NCI-H1694 treated with DMSO at 0.1 percent for 48 hours (cell line): ENCODE measurements at places on chromosomes 2 and 18.

GRCh38 chr2:37324536-37324785 lies 172 bp downstream of the PRKD3 start:
- no peak for DNase-seq

GRCh38 chr18:63376538-63376937 lies 9.5 kb upstream of the KDSR start:
- no peak for DNase-seq

DNA sequence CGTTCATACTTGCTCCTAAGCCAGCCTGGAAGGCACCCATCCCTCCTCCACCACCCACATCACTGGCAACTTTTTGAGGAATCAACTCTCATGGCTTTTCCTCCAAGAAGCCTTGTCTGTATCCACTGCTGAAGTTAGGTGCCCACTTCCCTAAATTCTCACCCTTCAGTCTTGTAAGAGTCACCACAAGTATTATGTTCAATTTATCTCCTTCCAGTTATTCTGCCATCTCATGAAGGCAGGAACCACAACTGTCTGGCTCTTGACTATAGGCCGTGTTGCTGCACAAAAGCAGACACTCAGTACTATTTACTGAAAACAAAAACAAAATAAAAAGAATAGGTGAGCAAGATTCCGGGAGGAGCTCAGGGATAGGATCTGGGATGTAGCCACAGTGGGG lies 234.8 kb downstream of the CYRIA start:
- no peak for DNase-seq

DNA sequence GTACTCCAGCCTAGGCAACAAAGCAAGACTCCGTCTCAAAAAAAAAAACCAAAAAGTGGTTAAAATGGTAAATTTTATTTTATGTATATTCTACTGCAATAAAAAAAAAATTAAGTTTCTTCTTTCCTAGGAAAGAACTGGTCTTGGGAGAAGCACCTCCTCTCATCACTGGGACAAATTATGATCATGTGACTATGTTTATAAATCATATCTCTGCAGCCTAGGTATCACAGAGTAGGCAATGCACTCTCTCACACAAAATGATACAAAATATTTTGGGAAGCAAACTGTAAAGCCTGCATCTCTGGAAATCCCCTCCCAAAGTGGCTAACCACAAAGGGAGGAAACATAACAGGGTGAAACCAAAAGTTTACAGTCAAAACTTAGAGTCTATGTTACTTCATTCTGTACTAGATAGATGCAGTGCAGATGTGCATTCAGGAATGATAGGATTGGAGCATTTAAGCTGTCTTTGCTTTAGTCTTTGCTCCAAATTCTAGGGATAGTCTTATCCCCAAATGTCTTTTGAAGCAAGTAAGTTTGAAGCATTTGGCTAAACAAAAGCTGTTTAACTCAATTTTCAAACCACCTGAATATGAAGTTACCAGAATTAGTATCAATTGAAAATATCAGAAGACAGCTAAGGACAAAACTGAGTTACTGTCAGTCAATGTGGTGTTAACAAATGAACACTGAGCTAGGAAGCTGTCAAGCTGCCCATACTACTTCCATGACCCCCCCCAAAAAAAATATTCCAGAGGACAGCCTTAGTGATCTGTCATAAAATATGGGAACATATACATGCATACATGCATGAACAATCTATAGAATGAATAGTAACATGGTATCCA lies 21.1 kb upstream of the MALT1 start:
- DNase-seq = no peak

- no peak for DNase-seq
Observed at GRCh38 chr18:22709288-22710060, 223.7 kb upstream of the RBBP8 start.

DNA sequence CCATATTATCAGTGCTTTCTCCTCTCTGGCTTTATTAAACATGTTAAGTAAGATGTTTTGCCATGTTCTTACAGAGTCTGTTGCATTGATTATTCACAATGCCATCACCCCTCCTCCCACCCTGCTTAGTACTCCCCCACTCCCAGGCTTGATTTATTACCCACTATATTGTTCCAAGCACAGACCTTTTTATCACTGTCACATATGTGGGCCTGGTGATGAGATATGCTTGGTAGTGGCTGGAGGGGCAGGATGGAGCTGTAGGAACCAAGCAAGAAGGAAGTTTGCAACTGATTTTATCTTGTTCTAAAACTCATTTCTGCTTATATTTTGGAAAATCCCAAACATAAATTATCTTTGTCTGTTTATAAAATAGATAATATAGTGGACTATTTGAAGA lies 748.2 kb upstream of the CELF4 start:
- no peak for DNase-seq

GRCh38 chr18:5413447-5413846 lies 117.9 kb upstream of the ZBTB14 start:
- DNase-seq = peak; percentile 0

- DNase-seq = no peak
Observed at GRCh38 chr2:221330436-221330835, 241.7 kb downstream of the EPHA4 start.

DNA sequence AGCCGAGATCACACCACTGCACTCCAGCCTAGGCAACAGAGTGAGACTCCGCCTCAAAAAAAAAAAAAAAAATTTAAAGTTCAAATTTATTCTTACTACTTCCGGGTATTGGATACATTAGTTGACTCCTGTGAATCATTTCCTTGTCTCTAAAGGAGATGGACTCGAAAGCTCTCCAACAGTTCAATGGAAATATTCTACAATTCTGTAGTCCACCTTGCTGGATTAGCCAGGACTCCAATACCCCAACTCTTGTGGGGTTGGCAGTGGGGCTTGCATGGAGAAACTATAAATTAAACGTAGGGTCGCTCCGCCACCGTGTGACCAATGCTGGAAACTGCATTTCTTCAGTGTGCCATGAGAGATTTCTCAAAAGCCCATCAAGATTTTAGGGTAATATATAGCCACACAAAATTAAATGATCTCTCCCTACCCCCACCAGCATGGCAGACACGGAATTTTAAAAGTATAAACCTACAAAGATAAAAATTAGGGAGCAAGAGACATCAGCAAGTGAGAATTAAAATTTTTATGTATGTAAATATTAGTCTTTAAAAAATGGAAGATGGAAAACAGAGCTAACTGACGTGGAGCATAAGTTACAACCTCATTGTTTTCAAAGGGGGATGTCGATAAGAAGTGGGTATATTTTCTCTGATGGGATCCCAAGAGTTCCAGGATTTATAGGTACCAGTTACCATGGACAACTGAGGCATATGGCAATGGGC lies 27.8 kb upstream of the GAREM2 start:
- peak; percentile 68 for DNase-seq

DNA sequence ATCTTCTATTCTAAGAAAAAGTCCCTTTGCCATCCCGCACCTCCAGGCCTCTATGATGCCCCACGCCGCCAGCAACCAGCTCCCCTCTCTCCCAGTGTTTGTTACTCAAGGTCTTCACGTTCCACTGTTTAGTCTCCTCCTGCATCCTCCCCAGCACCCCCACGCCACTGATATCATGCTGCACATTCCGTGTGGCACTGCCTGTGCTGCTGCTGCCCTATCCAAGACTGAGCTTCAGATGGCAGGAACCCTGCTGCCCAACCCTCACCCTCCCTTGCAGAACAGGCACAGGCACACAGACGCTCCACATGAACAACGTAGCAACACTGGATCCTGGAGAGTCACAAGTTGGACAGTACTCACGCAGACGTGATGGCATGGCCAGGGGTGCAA lies 35.3 kb downstream of the MYO5B start:
- no peak for DNase-seq

- no peak for DNase-seq
Observed at GRCh38 chr18:55034742-55035141, 75.5 kb upstream of the CCDC68 start.

DNA sequence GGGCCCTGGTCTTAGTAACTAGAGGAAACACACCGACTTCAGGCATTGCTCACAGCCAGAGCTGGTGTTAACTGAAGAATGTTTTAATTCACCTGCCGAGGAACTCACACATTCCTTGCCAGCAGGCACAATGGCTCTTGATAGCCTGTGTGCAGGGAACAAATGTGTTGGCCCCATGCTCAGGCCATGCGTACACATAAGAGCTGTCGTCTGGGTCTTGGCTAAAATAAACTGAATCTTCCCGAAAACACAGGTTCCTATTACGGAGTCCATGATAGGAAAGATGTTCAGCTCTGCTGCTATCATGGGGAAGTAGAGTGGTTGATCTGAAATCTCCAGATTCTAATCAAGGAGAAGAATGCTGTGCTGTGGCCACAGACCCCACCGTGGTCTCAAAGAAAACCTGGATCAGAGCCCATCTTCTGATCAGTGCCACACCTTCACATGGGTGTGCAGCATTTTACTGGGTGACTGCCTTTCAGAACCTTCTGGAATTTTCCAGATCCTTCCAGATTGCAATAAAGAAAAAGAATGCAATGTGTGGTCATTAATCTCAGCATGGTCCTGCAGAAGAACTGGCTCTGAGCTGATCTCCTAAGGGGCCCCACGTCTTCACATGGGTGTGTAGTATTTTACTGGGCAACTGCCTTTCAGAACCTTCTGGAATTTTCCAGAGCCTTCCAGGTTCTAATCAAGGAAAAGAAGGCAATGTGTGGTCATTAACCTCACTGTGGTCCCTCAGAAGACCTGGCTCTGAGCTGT lies 17.2 kb downstream of the MBP start:
- no peak for DNase-seq

- DNase-seq = no peak
Observed at GRCh38 chr2:75655861-75656260, 9.3 kb downstream of the MRPL19 start.

GRCh38 chr2:201203916-201204654 lies 21.1 kb downstream of the CASP10 start:
- DNase-seq = no peak

DNA sequence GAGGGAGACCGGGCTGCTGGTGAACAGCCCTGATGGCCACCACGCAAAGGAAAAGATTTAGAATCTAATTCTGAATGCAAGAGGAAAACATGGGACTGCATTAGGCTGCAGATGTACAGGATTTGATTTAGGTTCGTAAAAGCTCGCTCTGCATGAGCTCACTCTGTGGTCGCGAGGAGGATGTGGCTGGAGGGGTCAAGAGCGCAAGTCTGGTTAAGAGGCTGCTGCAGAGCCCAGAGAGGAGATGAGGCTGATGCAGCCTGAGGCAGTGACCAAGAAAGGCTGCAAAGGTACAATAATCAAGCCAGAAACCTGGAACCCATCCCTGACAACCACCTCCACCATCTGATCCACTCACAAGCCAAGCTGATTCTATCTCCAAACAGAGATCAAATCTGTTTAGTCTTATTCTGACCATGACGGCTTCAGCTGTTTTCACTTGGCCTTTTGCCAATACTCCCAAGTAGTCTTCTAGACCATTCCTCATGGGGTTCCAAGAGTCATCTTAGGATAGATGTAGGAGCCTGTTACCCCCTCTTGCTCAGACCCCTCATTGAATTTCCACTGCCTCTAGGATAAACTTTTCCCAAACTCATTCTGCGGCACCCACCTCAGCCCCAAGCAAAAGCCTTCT lies 58.9 kb upstream of the ARL4C start:
- no peak for DNase-seq

GRCh38 chr2:127700527-127701192 lies 637 bp upstream of the SFT2D3 start:
- DNase-seq = peak; percentile 49

DNA sequence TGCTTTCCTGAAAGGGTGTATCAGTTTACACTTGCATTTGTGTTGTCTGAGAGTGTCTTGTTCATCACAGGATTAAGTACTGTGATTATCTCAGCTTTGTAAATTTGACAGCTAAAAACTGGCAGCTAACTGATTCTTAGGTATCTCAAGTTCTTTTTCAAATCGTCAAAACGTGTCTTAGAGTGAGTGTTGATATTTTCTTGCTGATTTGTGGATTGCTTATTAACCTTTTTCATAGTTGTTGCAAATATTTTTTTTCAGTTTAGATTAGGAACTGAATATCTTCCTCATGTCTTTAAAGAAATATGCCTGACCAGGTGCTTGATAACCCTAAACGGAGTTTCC lies 41.9 kb downstream of the LRRFIP1 start:
- DNase-seq = no peak

DNA sequence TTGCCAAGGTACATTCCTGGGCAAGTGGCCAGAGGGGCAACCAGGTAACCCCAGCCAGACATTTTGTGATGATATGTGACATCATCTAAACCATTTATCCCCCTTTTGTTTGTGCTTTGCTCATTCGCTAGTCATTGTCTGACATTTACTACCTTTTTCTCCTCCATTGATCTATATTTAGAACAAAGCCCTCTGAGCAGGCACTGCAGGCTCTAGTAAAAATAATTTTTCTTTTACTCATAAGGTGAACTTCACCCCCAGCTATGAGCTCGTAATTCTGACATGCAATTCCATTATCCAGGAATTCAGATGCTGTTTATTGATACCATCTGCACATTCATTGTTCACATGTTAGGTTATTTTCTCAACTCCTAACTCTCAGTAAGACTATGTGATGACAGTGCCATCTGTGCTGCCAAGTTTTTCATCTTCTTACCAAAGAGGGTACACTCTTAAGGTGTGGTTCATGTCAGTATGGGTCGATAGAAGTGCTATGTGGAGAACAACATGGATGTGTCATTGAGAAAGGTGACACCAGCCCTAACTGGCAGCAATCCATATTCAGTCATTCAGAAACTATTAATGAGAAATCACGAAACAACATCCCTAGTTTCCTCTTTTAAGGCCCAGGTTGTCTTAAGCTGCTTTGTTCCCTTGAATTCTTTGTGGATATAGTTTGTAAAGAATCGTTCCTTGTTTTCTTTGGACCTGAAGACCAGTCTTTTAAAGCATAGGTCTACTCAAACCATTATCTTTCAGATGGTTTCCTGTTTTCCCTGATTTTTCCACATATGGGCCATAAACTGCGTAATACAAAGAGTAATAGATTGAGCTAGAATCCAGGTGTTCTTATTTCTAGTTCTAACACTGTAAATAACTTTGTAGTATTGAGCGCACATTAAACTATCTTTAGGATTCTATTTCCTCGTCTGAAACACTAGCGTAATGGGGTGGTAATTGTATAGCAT lies 978.1 kb upstream of the CDH2 start:
- DNase-seq = no peak
